ENCODE measurements at places on chromosomes 4 and X.

DNA sequence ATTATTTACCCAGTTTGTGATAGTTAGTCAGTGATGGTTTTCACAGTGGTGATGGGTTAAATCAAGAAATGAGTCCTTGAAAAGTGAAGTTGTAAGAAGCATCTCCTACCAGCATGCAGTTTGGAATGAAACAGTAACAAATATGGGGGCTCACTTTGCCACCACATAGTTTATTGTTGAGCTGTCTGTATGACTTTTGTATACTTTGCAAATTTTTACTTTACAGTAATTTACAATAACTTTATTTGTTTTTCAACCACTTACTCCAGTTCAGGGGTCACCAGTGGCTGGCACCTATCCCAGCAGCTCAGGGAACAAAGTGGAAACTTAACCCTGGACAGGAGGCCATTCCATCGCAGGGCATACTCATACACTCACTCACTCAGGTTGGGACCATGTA, 64.5 kb upstream of the ANKRD50 start:
- DNase-seq: no peak

DNA sequence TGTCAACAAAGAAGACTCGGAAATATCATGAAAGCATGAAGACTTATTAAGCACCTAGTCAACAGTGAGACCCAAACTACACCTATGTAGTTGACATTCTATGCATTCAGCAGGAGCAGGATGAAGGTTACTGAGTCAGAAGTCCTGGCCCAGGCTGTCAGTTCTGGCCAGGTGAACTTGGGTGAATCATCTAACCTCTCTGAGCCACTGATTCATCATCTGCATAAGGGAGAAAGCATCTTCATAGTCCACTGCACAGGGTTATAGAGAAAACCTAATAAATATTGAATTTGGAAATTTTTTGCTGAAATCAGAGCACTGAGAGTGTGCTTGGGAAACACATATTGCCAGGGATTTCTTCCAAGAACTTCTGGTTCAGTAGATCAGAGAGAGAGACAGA, 296.0 kb upstream of the SFRP2 start:
- no peak for DNase-seq

GRCh38 chr4:37157476-37158167, 86.9 kb upstream of the NWD2 start:
- no peak for DNase-seq

- DNase-seq: no peak
Observed at GRCh38 chrX:84415140-84415539, 87.1 kb downstream of the HDX start.

DNA sequence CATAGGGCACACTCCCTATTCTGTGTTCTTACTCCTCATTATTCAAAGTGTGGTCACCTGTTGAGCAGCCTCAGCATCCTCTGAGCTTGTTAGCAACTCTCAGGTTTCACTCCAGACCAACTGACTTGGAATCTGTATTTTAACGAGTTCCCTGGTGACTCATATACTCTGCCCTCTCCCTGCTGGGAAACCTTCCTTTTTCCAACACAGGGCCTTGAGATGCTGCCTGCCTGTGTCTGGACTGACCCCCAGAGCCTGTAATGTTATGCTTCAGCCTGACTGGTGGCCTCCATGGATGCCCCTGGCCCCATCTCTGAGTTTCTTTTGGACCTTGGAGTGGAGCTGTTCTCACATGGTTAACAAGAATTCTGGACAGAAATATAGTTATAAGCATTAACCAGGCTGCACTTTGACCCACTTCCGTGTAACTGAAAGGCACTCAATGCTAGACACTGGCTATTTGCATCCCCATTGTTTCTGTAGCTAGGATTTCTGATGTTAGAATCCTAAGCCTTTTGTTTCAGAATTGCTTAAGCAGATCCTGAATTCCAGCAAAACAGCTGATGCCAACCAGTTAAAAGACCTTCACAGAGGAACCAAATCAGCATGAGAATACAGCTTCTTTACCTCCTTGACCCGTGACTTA, 262.6 kb downstream of the STIM2 start:
- DNase-seq: no peak

- no peak for DNase-seq
Observed at GRCh38 chrX:54423161-54423888, 16.9 kb upstream of the TSR2 start.

Measured in activated CD8-positive, alpha-beta memory T cell treated with anti-CD3 and anti-CD28 coated beads for 4 hours (primary cell).